ENCODE measurements at places on chromosomes 16 and 17. TPM values are rescaled to one million over a fixed set of nuclear protein-coding genes. Genes with fewer than 3 reads are reported as not detected.

- DNase-seq, result peak; percentile 98
These were observed 209.4 kb upstream of the CIBAR2 start for GRCh38 chr16:85321509-85322271.

ACE gene
- total RNA-seq, result 3.4 TPM

ABHD15 gene
- total RNA-seq, result 9.5 TPM

C1QL1 gene
- total RNA-seq, result 1.6 TPM

DNA sequence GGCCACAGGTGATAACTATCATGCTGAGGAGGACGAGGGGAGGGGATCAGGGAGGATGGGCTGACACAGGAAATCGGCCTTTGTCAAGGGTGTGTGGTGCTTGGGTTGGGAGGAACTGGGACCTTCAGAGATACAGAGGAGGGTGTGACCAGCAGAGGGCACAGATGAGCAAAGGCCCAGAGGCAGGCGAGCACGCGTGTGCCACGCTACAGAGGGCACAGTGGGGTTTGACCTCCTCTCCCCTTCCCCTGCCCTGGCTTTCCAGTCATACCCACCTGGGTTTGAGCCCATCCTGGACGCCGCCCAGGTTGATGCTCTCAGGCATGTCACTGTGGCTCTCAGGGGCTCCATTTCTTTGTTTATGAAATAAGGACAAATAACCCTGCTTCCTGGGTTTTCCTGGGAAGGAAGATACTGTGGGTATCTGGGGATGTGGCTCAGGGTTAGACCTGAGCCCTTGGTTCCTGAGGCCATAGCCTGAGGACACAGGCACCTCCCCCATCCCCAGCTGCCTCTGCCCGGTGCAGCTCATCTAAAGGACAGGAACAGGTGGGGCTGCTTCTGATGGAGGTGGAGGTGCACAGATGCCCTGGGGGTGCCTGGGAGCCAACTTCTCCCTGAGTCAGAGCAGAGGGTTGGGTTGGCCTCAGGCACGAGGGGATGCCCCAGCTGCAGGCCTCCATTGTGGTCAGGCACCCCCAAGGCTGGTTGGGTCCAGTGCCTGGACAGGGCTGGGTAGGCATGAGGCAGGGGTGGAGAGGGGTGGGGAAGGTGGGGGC, 51.8 kb downstream of the BEAN1 start:
- peak; percentile 78 for DNase-seq

DNA sequence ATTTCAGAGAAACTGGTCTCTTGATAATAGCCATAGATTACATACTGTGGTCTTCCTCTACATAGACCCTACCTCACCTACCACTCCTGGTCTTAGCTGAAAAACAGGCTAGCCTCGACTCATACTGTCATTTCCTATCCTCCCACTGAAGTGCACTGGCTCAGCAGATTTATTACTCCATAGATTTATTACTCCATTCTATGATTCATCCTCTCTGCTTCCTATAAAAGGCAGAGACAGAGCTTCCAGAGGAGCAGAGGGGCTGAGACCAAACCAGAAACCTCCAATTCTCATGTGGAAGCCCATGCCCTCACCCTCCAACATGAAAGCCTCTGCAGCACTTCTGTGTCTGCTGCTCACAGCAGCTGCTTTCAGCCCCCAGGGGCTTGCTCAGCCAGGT, at the start of gene CCL7:
Gene CCL7 (plus strand): TSS at position 253 of the 400 bp plus-strand sequence. CDS start 70 bp downstream, at position 323.
- DNase-seq, result no peak

- DNase-seq, result peak; percentile 91
These were observed 608 bp downstream of the AXIN2 start for GRCh38 chr17:65560628-65561451.

- no peak for DNase-seq
These were observed 323.0 kb upstream of the TBX2 start for GRCh38 chr17:61076621-61077031.

DNA sequence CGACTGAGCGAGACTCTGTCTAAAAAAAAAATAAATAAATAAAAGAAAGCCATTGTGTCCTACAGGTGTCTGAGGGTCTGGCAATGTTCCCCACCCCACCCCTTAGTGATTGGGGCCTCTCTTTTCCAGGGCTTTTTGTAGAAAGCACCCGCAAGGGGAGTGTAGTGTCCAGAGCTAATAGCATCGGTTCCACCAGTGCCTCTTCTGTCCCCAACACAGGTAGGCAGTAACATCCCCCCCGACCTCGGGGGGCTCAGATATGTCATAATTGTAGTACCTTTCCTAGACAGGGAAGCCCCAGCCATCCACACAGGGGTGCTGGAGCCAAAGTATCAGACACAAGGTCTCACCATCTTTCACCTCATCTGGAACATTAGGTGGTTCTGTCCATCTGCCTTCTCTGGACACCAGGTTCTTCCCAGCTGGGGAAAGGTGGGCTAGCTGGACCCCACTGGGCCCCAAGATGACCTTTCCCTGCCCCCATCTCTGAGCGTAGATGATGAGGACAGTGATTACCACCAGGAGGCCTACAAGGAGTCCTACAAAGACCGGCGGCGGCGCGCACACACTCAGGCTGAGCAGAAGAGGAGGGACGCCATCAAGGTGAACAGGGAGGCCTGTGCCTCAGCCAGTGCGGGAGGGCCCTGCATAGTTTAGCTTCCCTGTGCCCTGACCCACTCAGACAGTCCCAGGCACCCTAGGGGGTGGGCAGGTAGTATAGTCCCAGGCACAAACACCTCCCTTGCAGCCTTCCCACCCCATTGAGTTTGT, 1.6 kb downstream of the MLX start:
- DNase-seq, result no peak
